ENCODE measurements at places on chromosomes 12 and 14.

- no peak for DNase-seq
Measured at GRCh38 chr12:68815232-68815927, 7.4 kb downstream of the MDM2 start.

- no peak for DNase-seq
Measured at GRCh38 chr14:100292301-100292775, 13.9 kb downstream of the SLC25A29 start.

DNA sequence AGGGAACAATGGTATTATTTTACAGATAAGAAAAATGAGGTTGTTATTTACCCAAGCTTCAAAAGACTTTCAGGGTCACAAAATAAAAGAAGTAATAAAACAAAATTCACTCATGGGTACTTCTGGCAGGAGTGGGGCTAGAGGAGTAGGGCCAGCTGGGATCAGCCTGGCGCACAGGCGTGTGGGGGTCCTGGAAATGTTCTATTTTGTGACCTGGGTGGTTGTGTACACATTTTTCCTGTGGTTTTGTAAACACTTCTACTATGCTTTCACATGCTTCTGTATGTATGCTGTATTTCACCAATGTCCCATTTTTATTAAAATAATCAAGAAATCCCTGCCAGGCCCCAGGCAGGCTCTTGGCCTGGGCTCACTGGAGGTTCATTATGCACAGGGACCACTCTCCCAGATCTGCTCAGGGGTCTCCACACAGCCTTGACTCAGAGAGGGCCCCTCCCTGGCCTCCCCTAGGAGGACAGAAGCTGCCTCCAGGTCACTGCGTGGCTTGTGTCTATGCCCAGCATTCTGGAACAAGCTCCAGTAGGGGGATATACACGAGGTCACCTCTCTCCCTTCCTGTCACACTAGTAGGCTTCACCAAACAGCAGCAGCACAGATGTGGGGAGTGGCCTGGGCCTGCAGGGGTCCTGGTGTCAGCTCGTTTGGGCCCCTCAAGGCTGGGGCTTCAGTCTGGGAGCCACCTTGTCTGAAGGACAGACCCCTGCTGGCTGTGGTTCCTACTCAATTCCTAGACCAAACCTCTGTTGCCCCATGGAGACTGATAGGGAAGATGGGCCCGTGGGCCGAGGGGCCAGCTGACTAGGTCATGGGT lies 37.8 kb downstream of the ANAPC7 start:
- DNase-seq, result no peak

- no peak for DNase-seq
Measured at GRCh38 chr12:18551701-18552100, 186.1 kb downstream of the PLCZ1 start.

- DNase-seq, result no peak
Measured at GRCh38 chr12:95673576-95673975, 117.0 kb downstream of the NTN4 start.

DNA sequence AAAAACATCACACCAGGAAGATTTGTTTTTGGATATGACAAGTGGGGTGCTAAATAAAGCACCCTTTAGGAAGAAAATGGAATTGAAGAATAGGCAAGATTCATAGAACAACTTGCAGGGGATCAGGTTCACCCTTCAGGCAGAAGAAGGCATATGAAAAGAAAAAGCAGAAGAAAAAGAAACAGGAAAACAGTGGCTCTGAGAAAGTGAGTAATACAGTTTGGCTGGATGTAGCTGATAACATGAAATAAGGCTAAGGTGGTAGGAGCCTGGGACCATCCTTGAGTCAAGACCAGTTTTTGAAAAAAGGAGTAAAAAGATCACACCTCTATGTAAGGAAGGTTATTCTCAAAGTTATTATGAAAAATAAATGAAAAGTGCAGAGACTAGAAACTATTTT lies 42.4 kb downstream of the TRIP11 start:
- DNase-seq, result no peak

- DNase-seq, result peak; percentile 96
Measured at GRCh38 chr12:105933671-105934665, 204.8 kb downstream of the NUAK1 start.

DNA sequence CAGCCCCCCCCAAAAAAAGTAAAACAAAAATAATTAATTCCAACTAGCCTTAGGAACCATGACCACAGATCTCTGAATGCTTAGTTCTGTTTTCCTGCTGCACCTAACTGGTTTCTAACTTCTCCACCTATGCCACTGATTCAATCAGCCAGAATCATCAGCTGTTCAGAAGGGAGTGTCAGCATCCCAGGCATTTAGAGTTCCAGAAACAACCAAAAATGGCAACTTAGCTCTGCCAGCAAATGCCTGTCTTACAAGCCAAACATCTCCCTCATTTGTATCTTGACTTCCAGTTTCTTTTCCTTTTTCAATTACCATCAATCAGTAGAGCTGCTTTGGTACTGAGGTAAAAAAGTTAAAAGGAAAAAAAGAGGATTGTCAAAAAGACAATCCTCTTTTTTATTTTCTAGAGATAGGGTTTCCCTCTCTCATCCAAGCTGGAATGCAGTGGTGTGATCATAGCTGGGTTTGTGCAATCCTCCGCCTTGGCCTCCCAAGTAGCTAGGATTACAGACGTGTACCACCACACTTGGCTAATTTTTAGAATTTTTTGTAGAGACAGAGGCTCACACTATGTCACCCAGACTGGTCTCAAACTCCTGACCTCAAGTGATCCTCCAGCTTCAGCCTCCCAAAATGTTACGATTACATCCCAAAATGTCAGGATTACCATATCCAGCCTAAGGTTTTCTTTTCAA lies 45.2 kb upstream of the ISM2 start:
- DNase-seq, result no peak

DNA sequence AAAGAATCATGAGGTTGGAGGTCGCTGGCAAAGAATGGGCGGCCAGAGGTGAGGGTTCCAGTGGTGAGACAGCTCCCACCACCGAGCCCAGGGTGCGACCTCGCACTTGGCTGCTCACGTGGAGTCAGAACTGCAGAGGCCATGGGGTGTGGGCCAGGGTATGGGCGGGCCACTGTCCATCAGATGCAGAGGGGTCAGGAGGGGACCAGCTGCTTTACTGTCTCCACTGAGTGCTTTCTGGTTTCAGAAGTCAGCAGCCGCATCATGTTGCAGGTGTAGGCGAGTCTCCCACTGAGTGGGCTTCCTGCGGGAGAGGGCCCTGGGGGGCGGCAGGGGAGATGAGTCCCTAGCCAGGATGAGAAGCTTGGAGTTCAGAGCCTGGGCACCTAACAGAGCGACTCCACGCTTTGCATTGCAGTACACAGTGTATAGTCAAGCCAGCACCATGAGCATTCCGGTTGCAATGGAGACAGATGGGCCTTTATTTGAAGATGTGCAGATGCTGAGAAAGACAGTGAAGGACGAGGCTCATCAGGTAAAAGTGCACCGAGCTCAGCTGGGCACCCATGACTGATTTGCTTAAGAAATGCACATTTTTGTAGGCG lies 46.9 kb upstream of the DYNC1H1 start:
- no peak for DNase-seq

DNA sequence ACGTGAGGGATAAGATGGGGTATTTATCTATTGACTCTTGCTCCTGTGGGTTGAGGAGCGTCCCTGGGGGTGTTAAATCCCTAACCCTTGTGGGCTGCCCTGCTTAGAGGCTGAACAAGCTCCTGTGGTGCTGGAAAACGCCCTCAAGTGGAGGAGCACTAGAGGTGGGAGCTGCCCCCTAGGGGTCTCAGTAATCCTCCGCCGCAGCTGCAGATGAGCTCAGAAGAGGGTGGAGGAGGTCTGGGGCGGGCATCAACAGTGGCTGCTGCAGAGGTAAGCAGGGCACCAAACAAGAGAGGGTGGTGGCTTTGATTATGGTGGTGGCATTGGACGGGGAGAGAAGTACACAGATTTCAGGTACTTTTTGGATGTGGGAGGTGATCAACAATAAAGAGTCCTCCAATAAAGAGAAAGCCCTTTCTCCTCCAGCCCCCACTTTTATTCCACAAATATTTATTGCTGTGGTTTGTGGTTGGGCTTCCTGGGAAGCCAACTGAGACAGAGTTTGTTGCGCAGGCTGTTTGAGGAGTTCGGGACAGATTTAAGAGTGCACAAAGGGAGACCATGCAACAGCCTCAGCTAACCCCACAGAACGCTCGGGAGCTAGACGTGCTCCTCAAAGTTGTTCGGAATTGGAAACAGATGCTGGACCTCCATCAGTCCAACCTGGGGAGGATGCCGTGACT lies 179.9 kb downstream of the ADCK1 start:
- peak; percentile 16 for DNase-seq

DNA sequence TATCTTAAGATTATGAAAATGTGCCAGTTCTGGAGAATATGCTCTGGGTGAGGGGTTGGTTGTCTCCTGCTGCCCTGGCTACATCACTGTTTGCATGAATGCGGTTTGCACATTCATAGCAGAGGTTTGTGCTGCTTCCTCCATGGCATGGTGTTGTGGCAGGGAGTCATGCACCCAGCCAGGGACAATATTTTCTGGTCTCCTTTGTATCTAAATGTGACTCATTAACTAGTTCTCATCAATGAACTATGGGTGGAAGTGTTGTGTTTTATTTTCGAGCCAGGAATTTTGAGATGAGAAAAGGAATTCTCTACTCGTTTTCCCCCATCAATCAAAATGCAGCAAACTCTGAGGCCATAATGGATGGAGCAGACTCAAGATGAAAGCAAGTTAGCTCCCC lies 527.3 kb downstream of the SNAPC1 start:
- peak; percentile 27 for DNase-seq

DNA sequence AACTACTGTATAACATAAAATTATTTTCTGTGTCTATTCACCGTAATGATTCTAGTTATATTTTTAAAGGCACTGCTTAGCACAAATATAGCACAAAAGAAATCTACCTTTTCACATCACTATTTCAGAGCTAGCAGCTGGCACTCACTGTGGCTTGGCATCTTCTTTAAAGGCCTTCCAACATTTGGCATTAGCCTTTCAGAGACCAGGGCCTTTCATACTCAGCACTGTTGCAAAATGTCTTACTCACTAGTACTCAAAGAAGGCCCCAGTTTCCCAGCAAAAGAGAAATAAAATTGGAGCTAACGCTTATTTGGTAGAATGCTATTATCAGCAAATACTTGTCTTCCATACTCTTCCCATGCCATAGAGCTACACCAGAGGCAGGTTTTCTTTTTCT lies 238.4 kb downstream of the MED13L start:
- no peak for DNase-seq

- DNase-seq, result no peak
Measured at GRCh38 chr12:3332188-3332587, 158.8 kb upstream of the PRMT8 start.

DNA sequence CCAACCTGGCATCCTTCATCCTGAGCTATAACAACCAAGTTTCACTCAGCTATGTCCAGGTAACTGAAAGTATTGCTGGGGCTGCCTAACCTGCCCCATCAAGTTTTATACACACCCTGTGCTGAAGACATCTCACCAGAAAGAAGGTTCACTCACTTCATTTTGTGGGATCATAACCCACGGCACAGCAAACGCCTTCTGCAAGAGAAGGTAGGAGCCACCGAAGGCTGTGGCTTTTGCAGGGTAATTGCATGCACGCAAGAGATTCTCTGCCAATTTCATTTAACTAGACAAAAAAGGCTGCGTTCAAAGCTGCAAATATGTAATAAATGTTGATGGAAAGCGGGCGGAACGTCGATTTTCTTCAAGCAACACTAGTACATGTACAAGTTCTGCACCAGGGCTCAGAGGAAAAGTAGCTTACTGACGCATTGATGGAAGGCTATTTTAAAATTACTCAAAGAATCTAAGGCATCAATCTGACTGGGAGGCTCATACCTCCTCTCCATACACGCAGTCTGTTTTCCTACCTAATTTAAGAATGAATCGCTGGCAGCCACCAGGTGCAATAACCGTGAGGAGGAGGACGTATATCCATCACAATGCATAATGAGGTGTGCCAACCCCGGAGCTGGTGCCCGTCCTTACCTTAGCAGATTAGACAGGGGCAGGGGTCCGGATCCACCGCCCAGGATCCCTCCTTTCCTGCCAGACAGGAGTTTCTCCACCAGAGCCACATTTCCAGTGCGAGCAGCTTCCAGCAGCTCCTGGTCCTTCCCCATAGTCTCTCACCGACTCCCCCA lies 1.1 kb downstream of the ANKS1B start:
- DNase-seq, result no peak

DNA sequence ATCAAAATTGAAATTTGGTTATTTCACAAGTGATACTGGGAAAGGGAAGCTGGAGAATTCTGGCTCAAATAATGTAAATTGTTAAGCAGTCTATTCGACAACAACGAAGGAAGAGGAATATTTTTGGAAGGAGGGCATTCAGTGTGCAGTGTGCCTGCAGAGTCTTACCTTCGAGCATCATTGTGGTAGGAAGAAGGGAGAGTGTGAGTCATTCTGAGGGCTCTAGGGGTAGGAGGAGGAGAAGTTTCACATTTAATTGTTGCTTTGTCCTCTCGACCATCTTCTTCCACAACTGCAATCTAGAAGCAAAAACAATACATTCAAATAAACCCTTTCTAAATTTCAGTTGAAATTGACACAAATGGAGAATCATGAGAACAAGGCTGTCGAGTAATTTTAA lies 263.0 kb downstream of the ACSS3 start:
- no peak for DNase-seq

- peak; percentile 69 for DNase-seq
Measured at GRCh38 chr12:98399532-98399931, 115.9 kb upstream of the TMPO start.

DNA sequence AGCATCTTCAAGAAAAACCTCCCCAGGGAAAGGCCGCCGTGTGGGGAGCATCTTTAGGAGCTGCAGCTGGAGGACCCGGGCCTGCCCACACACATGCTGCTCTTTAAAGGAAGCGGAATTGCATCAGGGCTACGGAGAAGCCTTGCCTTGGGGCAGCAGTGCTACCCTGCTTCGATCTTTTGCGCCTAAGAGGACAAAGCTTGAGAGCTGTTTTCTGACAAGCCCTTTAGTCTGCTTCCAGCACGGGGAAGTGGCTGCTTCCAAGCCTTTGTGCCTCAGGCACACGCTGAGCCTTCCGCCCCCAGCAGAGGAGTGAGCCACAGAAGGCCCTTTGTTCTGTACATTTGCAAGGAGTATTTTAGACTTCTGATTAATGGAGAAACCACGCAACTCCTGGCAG lies 31.5 kb downstream of the COA8 start:
- DNase-seq, result peak; percentile 55
